ENCODE measurements at places on chromosomes 7 and 10. TPM values are rescaled to one million over a fixed set of nuclear protein-coding genes. Genes with fewer than 3 reads are reported as not detected.

IGF2BP3 gene
- 27.8 TPM for polyA plus RNA-seq

SUN3 gene
- not detected for polyA plus RNA-seq

WEE2 gene
- polyA plus RNA-seq, result 0.09 TPM

- no peak for DNase-seq
These were observed 29.1 kb downstream of the SPOCK2 start for GRCh38 chr10:72058989-72059842.

DNA sequence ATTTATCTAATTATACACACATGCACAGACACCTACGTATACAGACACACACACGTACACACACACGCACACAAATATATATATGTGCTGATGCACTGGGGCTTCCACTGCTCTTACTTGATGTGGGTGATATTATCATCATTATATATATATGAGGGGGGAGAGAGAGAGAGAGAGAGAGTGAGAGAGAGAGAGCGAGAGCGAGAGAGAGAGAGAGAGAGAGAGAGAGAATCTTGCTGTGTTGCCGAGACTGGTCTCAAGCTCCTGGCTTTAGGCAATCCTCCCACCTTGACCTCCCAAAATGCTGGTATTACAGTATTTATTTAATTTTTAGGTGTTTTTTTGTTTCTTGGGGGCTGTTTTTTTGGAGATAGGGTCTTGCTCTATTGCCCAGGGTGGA lies 3.6 kb upstream of the RABGEF1 start:
- no peak for DNase-seq

DNA sequence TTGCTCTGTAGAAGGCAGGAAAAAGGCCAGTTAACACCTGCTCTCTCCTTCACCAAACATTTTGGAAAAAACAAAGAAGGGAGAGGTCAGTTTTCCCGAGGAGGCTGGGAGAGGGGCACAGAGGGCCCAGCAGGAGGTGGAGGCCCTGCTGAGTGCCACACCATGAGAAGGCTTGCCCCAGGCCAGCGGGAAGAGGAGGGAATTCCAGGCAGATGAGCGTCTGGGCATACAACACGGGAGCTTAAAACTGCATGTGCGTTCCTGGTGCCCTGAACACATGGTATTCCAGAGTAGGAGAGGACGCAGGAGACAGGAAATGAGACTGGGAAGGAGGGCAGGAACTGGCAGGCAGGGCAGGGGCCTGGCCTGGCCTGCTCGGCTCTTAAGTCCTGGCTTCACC lies 182.4 kb downstream of the CCDC3 start:
- DNase-seq, result no peak

DNA sequence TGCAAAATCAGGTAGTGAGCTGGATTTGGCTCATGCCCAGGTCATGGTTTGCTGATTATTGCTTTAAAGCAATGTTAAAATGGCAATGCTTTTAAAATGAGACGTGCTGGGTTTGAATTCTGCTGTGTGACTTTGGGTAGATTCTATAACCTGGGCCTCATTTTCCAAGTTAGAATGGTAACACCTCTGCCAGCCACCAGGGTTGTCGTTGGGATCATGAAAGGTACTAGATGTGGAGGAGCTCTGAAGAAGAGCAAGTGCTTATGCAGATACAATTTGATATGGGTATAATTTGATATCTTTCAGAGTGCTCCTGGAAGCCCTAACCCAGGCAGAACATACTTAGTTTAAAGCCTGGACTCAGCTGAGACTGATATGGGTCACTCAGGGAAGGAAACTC lies 60.0 kb downstream of the EVX1 start:
- no peak for DNase-seq

All from forelimb muscle (tissue), 1 donor.